Type B pancreatic cell (in vitro differentiated cells): ENCODE measurements at places on chromosomes 12 and 14.
A peak's percentile ranks its signal among the peaks of the same experiment; 100 is the strongest.

GRCh38 chr12:57133916-57134315 lies 5.6 kb downstream of the LRP1 start:
- peak overlapping the region; percentile 71 for H3K27ac ChIP-seq
- peaks cover 69% of the 10 kb centered on the region for H3K4me1 ChIP-seq
- no peak for DNase-seq
- peaks cover 7% of the 10 kb centered on the region for H3K36me3 ChIP-seq

DNA sequence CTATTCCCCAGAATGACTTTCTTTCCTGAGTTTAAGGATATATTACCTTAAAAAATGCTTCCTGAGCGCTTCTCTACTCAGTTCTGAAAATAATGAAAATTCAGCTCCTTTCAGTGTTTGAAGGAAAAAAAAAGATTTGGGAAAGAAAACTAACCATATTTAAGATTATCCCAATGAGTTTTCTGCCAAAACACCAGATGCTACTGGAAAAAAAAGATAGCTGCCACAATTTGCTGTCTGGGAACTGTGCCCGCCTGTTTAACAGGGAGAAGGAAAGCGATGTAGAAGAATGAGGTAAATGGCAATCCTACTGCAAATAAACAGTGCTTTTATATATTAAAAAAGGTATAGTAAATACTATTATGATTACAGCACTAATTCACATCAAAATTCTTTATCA lies 367.6 kb upstream of the PRICKLE1 start:
- no peak overlapping the region for H3K4me3 ChIP-seq
- no peak for DNase-seq
- H3K27ac ChIP-seq, result no peak overlapping the region
- peaks cover 17% of the 10 kb centered on the region for H3K4me1 ChIP-seq

- H3K27ac ChIP-seq, result peak overlapping the region; percentile 65
- DNase-seq, result peak; percentile 73
- H3K36me3 ChIP-seq, result no peaks in the 10 kb centered on the region
- H3K4me1 ChIP-seq, result peaks cover 56% of the 10 kb centered on the region
- peak overlapping the region; percentile 44 for H3K4me3 ChIP-seq
Observed at GRCh38 chr14:100900837-100901390, 2.6 kb downstream of the RTL1 start.

DNA sequence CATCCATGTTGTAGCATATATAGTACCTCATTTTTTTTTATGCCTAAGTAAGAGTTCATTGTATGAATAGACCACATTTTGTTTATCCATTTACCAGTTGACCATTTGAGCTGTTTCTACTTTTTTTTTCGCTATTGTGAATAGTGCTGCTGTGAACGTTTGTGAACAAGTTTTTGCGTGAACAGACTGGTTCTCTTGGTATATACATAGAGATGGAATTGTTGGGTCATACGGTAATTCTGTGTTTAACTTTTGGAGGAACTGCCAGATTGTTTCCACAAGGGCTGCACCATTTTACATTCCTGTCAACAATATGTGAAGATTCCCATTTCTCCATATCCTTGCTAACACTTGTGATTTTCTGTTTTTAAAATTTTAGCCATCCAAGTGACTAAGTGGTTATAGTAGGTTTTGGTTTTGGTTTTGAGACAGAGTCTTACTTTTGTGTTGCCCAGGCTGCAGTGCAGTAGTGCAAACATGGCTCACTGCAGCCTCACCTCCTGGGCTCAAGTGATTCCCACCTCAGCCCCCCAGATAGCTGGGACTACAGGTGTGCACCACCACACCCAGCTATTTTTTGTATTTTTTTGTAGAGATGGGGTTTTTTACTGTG lies 68.3 kb upstream of the AMN start:
- H3K4me3 ChIP-seq, result no peak overlapping the region
- H3K4me1 ChIP-seq, result no peaks in the 10 kb centered on the region

DNA sequence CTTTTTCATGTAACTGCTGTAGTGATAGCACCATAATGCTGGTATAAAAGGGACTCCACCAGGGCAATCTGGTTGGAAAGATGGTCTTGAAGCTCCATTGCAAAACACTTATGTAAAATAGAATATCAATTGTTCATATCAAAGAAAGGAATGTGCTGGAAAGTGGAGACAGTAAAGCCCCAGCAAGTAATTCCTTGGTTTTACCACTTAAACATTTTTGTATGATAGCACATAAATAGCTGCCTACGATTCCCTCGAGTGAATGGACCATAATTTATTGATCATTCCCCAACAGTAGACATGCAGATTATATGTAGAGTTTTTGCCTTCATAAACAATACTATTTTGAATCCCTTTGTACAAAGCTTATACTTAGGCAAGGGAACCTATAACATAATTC lies 275.4 kb downstream of the PAWR start:
- H3K36me3 ChIP-seq, result peaks cover 4% of the 10 kb centered on the region
- H3K27me3 ChIP-seq, result no peaks in the 10 kb centered on the region
- no peak for DNase-seq
- H3K4me3 ChIP-seq, result no peak overlapping the region
- H3K4me1 ChIP-seq, result peaks cover 28% of the 10 kb centered on the region

DNA sequence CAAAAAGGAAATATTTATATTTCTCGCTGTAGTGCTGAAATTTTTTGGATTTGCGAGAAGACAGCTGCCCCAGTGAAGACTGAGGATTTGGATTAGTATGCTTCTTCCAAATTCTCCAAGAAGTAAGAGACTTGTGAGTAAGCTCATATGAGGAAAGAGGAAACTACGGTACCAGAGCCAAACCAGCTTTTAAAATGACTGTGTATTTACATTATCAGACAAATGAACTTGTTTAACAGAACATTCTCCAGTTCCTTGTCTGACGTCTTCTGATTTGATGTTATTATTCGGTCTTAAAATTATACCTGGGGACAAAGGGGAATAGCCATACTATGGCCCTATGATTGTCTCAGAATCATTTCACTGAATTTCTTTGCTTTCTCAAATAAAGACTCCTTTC lies 8.0 kb downstream of the CLEC12B start:
- H3K27ac ChIP-seq, result no peak overlapping the region
- no peaks in the 10 kb centered on the region for H3K4me1 ChIP-seq
- H3K36me3 ChIP-seq, result no peaks in the 10 kb centered on the region
- peaks cover 14% of the 10 kb centered on the region for H3K27me3 ChIP-seq
- H3K4me3 ChIP-seq, result no peak overlapping the region

- DNase-seq, result no peak
- no peaks in the 10 kb centered on the region for H3K36me3 ChIP-seq
- no peak overlapping the region for H3K27ac ChIP-seq
- H3K27me3 ChIP-seq, result no peaks in the 10 kb centered on the region
- H3K4me3 ChIP-seq, result no peak overlapping the region
Observed at GRCh38 chr12:49170924-49171323, 18.0 kb downstream of the TUBA1A start.

- DNase-seq, result no peak
- H3K27me3 ChIP-seq, result peaks cover 14% of the 10 kb centered on the region
- H3K4me1 ChIP-seq, result no peaks in the 10 kb centered on the region
Observed at GRCh38 chr14:78292003-78292402, 121.8 kb downstream of the NRXN3 start.

DNA sequence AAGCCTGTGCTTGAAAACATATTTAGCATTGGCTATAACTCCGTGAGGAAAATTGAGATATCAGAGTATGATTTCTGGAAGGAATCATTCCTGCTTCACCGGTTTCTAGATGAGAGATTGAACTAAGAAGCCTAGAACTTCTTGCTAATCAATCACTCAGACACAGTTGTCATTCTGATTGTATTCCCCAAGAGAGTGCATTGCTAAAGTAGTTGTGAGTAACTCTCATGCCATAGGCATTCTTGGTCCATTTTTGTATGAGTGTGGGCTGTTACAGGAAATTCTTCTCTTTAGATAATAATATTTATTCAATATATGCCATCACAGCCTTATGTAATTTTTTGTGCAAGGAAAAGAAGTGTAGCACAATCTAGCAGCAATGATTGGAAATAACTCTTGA lies 893.3 kb upstream of the MDGA2 start:
- no peak overlapping the region for H3K4me3 ChIP-seq
- no peaks in the 10 kb centered on the region for H3K27me3 ChIP-seq
- no peak overlapping the region for H3K27ac ChIP-seq
- no peaks in the 10 kb centered on the region for H3K4me1 ChIP-seq
- H3K36me3 ChIP-seq, result peaks cover 1% of the 10 kb centered on the region
- DNase-seq, result no peak

DNA sequence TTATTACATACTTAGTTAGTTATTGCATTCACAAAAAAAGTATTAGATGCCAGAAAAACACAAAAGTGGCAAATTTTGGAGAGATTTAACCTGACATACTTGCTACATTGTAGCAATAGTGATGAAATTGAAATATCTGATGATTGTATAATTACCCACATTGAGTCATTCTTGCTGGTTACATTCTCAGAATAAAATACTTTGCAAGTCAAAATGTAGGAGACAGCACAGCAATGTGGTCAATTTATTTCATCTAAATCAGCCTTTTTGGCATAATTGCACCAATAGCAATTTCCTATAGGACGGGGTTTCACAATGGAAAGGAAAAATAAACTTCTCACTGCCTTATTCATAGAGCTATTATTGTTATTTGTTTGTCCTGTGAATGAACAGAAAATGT lies 125.0 kb upstream of the ETV6 start:
- no peak for DNase-seq
- no peaks in the 10 kb centered on the region for H3K4me1 ChIP-seq
- H3K36me3 ChIP-seq, result no peaks in the 10 kb centered on the region
- peaks cover 33% of the 10 kb centered on the region for H3K27me3 ChIP-seq
- no peak overlapping the region for H3K27ac ChIP-seq

GRCh38 chr12:115078990-115079389 lies 395.0 kb upstream of the TBX3 start:
- no peak overlapping the region for H3K27ac ChIP-seq
- H3K27me3 ChIP-seq, result peaks cover 8% of the 10 kb centered on the region
- no peaks in the 10 kb centered on the region for H3K36me3 ChIP-seq
- H3K4me3 ChIP-seq, result no peak overlapping the region
- no peak for DNase-seq

DNA sequence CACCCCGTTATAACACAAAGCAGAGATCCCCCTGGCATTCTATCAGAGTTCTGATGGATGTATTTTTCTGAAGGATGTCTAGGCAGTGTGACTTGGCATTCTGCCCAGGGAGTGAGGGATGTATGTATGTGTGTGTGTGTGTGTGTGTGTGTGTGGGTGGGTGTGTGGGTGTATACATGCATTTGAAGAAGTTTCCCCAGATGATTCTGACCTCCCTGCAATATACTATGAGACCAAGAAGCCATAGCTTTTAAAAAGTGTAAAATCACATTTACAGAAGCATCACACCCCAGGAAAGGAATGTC lies 59.7 kb upstream of the NAP1L1 start:
- peaks cover 7% of the 10 kb centered on the region for H3K4me1 ChIP-seq
- no peak for DNase-seq
- no peak overlapping the region for H3K4me3 ChIP-seq
- H3K27ac ChIP-seq, result no peak overlapping the region

- H3K4me1 ChIP-seq, result peaks cover 12% of the 10 kb centered on the region
- H3K4me3 ChIP-seq, result peak overlapping the region; percentile 25
- H3K27me3 ChIP-seq, result no peaks in the 10 kb centered on the region
- no peak overlapping the region for H3K27ac ChIP-seq
Observed at GRCh38 chr12:132513070-132513398, 23.1 kb downstream of the FBRSL1 start.

GRCh38 chr12:109492371-109492770 lies 14.9 kb downstream of the UBE3B start:
- DNase-seq, result no peak
- H3K27ac ChIP-seq, result no peak overlapping the region
- H3K4me1 ChIP-seq, result no peaks in the 10 kb centered on the region
- H3K27me3 ChIP-seq, result no peaks in the 10 kb centered on the region
- H3K4me3 ChIP-seq, result no peak overlapping the region

DNA sequence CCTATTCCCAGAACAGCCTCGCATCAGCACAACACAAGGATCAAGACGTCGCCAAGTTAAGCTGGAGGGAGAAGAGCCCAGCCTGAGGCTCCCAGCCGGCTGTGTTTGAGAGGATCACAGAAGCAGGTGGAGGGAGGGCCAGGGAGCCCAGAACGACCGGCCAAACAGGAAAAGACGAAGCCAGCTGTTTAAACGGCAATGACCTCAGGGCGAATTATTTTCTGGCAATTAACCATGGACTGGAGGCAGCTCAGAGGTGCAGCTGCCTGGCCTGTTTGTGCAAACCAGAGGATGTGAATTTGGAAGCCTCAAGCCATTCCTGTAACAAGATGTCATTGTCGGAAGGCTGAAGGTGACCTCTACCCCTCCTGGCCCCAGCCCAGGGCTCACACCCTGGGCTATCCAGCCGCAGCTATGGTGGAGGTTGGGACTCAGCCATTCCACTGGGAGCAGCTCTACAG lies 175.8 kb upstream of the PRMT8 start:
- H3K36me3 ChIP-seq, result no peaks in the 10 kb centered on the region
- H3K4me3 ChIP-seq, result peak overlapping the region; percentile 14
- peak overlapping the region; percentile 40 for H3K27ac ChIP-seq

- peaks cover 34% of the 10 kb centered on the region for H3K4me1 ChIP-seq
- no peaks in the 10 kb centered on the region for H3K36me3 ChIP-seq
- no peak for DNase-seq
- H3K4me3 ChIP-seq, result no peak overlapping the region
Observed at GRCh38 chr12:130119241-130119861, 42.9 kb upstream of the FZD10 start.

GRCh38 chr12:54759751-54760150 lies 94.6 kb upstream of the MUCL1 start:
- H3K4me1 ChIP-seq, result no peaks in the 10 kb centered on the region
- H3K36me3 ChIP-seq, result no peaks in the 10 kb centered on the region
- H3K27me3 ChIP-seq, result peaks cover 14% of the 10 kb centered on the region
- H3K4me3 ChIP-seq, result no peak overlapping the region
- no peak overlapping the region for H3K27ac ChIP-seq

DNA sequence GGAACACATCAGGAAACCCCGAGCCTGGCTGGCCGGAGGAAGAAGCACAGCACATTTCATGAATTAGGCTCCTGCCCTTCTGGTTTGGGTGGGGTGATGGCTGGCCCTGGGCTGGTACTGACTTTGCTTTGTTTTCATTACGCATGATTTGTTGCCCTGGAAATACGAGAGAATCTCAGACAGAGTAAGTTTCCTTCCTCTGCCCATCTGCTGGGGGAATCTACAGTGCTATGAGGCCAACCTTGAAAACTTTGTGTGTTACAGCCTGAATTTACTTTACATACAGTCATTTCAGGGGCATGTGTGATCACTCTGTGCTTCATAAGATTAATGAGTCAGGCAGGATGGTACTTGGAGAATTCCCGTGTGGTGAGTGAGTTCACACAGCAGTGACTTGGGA lies 20.5 kb upstream of the SLC5A8 start:
- no peak overlapping the region for H3K4me3 ChIP-seq
- H3K4me1 ChIP-seq, result peaks cover 4% of the 10 kb centered on the region
- no peaks in the 10 kb centered on the region for H3K36me3 ChIP-seq
- no peak overlapping the region for H3K27ac ChIP-seq
- peaks cover 24% of the 10 kb centered on the region for H3K27me3 ChIP-seq

- peaks cover 45% of the 10 kb centered on the region for H3K36me3 ChIP-seq
- DNase-seq, result no peak
- no peaks in the 10 kb centered on the region for H3K4me1 ChIP-seq
- H3K4me3 ChIP-seq, result no peak overlapping the region
- H3K27ac ChIP-seq, result no peak overlapping the region
Observed at GRCh38 chr14:91484744-91485143, 25.4 kb downstream of the PPP4R3A start.

GRCh38 chr12:8475508-8476203 lies 19.9 kb downstream of the CLEC6A start:
- H3K4me3 ChIP-seq, result no peak overlapping the region
- H3K27me3 ChIP-seq, result peaks cover 19% of the 10 kb centered on the region
- no peaks in the 10 kb centered on the region for H3K4me1 ChIP-seq
- no peak for DNase-seq
- H3K36me3 ChIP-seq, result no peaks in the 10 kb centered on the region

GRCh38 chr12:53928054-53928835 lies 10.4 kb upstream of the HOXC13 start:
- no peaks in the 10 kb centered on the region for H3K4me1 ChIP-seq
- H3K4me3 ChIP-seq, result no peak overlapping the region
- no peak overlapping the region for H3K27ac ChIP-seq
- H3K27me3 ChIP-seq, result peaks cover 100% of the 10 kb centered on the region
- no peak for DNase-seq
